ENCODE measurements at places on chromosomes 4 and X.

- DNase-seq: no peak
Measured at GRCh38 chr4:138925495-138925894, 90.1 kb upstream of the NOCT start.

GRCh38 chr4:6456450-6456849 is 16.0 kb downstream of the PPP2R2C start:
- no peak for DNase-seq

- no peak for DNase-seq
Measured at GRCh38 chr4:55079451-55080173, 45.8 kb downstream of the KDR start.

DNA sequence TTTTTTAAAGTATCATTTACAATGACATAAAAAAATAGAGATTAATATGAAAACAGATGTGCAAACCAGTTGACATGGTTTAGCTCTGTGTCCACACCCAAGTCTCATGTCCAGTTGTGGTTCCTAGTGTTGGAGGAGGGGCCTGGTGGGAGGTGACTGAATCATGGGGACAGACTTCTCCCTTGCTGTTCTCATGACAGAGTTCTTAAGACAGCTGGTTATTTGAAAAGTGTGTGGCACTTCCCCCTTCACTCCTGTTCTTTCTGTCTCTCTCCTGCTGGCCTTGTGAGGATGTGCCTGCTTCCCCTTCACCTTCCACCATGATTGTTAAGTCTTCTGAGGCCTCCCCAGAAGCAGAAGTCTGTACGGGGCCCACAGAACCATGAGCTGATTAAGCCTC is 23.8 kb downstream of the CNOT6L start:
- no peak for DNase-seq

GRCh38 chr4:179817317-179817716 is 2375.1 kb upstream of the AGA start:
- DNase-seq: no peak

- no peak for DNase-seq
Measured at GRCh38 chr4:8522160-8523120, 57.8 kb upstream of the GPR78 start.

DNA sequence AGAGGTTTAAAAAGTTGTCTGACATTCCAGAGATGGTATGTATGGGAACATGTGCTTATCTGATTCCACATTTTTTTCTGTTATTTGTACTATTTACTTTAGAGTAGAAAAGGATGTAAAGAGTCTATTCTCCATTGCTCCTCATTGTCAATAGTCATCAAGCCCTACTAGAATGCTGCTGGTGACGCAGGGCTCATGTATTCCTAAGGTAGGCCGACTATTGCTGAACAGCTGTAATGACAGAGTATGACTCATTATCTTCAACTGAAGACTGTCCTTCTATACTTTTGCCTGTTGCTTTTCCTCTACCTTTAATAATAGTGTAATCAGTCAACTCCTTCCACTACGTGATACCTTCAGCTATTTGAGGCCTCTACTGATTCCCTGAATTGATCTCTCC is 509.1 kb upstream of the NR3C2 start:
- no peak for DNase-seq

- no peak for DNase-seq
Measured at GRCh38 chrX:12240491-12240890, 102.2 kb downstream of the FRMPD4 start.

- DNase-seq: no peak
Measured at GRCh38 chr4:6873291-6873690, 36.3 kb upstream of the TBC1D14 start.

GRCh38 chrX:10001496-10001895 is 34.3 kb downstream of the CLDN34 start:
- no peak for DNase-seq

DNA sequence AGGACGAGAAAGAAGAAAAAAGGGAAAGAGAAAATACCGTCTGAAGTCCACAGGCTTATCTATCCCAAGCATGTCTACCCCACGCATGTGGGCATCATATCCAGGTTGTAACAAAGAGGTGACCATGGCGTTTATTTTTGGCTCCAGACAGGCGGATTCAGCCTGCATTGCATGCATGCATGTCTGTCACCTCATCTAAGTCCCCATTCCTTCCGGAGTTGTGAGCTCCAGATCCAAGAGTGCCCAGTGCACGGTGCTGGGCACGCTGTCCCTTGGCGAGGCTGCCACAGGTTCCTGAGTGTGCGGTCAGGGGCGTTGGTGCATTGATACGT is 905 bp upstream of the GALNTL6 start:
- DNase-seq: peak; percentile 66

DNA sequence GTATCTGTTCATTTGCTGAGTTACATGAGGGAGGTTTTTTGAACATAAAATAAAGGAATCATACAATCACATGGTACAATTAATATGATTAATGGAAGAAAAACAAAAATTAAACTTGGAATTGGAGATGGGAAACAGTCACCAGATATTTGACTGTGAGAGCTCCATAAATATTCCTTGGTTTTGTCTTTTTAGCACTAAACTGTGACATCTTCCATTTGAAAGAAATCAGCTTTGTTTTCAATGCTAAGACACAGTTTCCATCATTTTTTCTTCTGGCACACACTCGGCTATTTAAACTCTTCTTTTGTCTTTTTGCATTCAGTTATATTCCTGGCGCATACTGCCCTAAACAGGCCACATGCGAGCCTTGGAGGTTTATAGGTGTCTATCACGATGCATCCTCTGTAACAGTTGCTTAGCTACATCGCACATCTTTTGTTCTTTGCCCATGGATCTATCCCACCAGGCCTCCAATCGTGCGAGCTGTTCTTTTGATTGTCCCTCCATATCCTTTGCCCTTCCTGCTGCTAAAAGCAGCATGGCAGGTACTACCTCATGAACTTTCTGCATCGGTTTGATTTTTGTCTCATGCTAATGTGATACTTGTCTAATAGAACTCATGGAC is 158.3 kb downstream of the LDB2 start:
- DNase-seq: no peak

Measured in eye (tissue), 1 donor.